ENCODE measurements at places on chromosomes 3 and 15. TPM values are rescaled to one million over a fixed set of nuclear protein-coding genes. Genes with fewer than 3 reads are reported as not detected.

THUMPD3 gene
- total RNA-seq = 42.0 TPM

APBA2 gene
- not detected for total RNA-seq

WDR72 gene
- total RNA-seq = not detected

PRR23A gene
- not detected for total RNA-seq

SKOR1 gene
- total RNA-seq = 0.64 TPM

USP50 gene
- 0.80 TPM for total RNA-seq

GRCh38 chr3:152511904-152512303 lies 243.2 kb downstream of the MBNL1 start:
- peaks cover 89% of the 10 kb centered on the region for H3K4me1 ChIP-seq
- peak overlapping the region; percentile 92 for H3K27ac ChIP-seq
- H3K27me3 ChIP-seq = no peaks in the 10 kb centered on the region
- peaks cover 1% of the 10 kb centered on the region for H3K36me3 ChIP-seq

- H3K27me3 ChIP-seq = no peaks in the 10 kb centered on the region
- no peak for DNase-seq
- no peak overlapping the region for H3K27ac ChIP-seq
- H3K4me3 ChIP-seq = no peak overlapping the region
- no peaks in the 10 kb centered on the region for H3K4me1 ChIP-seq
- no peaks in the 10 kb centered on the region for H3K36me3 ChIP-seq
Observed at GRCh38 chr3:73661265-73661664, 36.5 kb upstream of the PDZRN3 start.

- peaks cover 2% of the 10 kb centered on the region for H3K27me3 ChIP-seq
- H3K4me1 ChIP-seq = no peaks in the 10 kb centered on the region
- H3K27ac ChIP-seq = no peak overlapping the region
- H3K4me3 ChIP-seq = no peak overlapping the region
- no peaks in the 10 kb centered on the region for H3K36me3 ChIP-seq
Observed at GRCh38 chr15:91947683-91948608, 94.4 kb downstream of the SLCO3A1 start.

GRCh38 chr3:45537970-45538640 lies 56.4 kb upstream of the LIMD1 start:
- H3K27ac ChIP-seq = no peak overlapping the region
- no peak for DNase-seq
- H3K27me3 ChIP-seq = no peaks in the 10 kb centered on the region
- H3K4me1 ChIP-seq = peaks cover 9% of the 10 kb centered on the region

DNA sequence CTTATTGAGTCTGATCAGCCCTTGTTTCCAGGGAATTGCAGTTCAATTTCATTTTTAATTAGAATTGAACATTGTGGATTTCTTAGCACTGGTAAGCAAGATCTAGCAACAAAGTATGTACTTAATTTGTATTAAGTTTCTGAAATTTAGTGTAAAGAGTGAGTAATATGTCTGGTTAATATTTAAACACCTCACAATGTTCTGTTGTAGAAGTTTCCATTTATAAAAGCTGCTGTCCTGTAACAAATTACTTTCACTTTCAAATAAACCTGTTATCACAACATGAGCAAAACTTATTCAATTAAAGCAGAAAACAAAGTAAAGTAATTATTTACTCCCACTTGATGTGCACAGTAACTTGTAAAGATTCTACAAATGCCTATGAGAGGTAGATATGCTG lies 448.5 kb downstream of the NAALADL2 start:
- H3K4me3 ChIP-seq = no peak overlapping the region
- DNase-seq = no peak
- H3K27me3 ChIP-seq = no peaks in the 10 kb centered on the region
- H3K27ac ChIP-seq = no peak overlapping the region
- H3K36me3 ChIP-seq = no peaks in the 10 kb centered on the region
- no peaks in the 10 kb centered on the region for H3K4me1 ChIP-seq

DNA sequence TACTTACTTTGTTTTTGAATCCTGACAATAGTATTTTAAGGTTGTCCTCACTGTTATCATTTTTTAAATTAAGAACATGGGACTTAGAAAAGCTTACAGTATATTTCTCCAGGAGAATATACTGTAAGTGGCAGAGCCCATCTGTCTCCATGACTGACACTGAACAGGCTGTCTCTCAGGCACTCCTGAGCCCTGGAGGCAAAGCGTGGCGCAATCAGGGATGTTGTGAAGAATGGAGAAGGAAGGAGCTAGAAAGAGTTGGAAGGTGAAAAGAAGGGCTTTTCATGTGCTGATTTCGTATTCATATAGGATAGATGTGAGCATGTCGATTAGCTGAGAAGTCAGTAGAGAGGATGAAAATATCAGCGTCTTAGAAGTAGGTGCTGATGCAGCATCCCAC lies 41.5 kb downstream of the FGF12 start:
- DNase-seq = no peak
- H3K27ac ChIP-seq = no peak overlapping the region
- peaks cover 3% of the 10 kb centered on the region for H3K27me3 ChIP-seq
- H3K4me3 ChIP-seq = no peak overlapping the region
- H3K4me1 ChIP-seq = no peaks in the 10 kb centered on the region
- no peaks in the 10 kb centered on the region for H3K36me3 ChIP-seq

- no peak for DNase-seq
- H3K4me3 ChIP-seq = peak overlapping the region; percentile 5
- no peaks in the 10 kb centered on the region for H3K36me3 ChIP-seq
Observed at GRCh38 chr3:133925960-133926735, 30.5 kb upstream of the RAB6B start.

DNA sequence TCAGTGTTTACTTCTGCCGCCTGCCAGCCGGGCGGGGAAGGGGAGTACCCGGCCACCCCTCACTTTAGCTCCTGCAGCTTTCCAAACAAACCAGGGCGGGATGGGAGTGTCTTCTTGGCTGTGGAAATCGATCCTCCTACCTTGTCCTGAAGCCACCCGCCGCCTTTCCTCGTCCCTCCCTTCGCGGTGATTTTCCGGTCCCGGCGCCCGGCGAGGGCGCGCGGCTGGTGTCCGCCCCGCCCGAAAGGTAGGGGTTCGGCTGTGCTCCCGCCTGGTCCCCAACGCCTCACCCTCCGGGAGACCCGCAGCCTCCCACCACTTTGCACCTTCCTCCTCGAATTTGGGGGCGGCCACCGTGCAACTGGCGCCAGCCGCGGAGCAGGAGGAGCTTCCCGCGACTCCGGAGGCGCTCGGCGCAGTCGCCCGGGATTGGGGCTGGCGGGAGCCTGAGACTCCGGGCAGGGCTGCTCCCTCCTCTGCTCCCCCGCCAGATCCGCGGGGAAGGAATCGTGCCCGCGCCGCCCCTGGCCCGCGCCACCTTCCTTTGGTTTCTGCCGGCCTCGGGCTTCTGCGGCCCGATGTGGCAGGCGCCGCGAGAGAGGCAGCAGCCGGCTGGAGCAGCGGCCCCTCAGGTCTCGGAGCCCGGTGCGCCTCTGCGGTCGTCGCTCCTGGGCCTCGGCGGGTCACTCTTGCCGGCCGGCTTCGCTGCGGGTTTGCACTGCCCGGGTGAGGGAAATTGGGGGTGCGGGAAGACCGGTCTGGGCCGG lies 30.7 kb upstream of the ST3GAL6 start:
- peaks cover 42% of the 10 kb centered on the region for H3K27me3 ChIP-seq
- DNase-seq = no peak
- H3K4me1 ChIP-seq = peaks cover 18% of the 10 kb centered on the region
- H3K36me3 ChIP-seq = no peaks in the 10 kb centered on the region

- DNase-seq = no peak
- peaks cover 21% of the 10 kb centered on the region for H3K4me1 ChIP-seq
- peaks cover 13% of the 10 kb centered on the region for H3K36me3 ChIP-seq
- no peaks in the 10 kb centered on the region for H3K27me3 ChIP-seq
- H3K27ac ChIP-seq = no peak overlapping the region
Observed at GRCh38 chr3:160395297-160395696, 3.7 kb downstream of the IFT80 start.

GRCh38 chr3:148075771-148076716 lies 621.7 kb upstream of the AGTR1 start:
- no peak for DNase-seq
- H3K4me3 ChIP-seq = no peak overlapping the region
- H3K27ac ChIP-seq = no peak overlapping the region
- H3K27me3 ChIP-seq = no peaks in the 10 kb centered on the region

GRCh38 chr15:42182961-42183360 lies 25.1 kb downstream of the VPS39 start:
- no peak overlapping the region for H3K27ac ChIP-seq
- no peak for DNase-seq
- H3K4me3 ChIP-seq = no peak overlapping the region
- peaks cover 81% of the 10 kb centered on the region for H3K36me3 ChIP-seq
- H3K4me1 ChIP-seq = peaks cover 7% of the 10 kb centered on the region

- H3K4me3 ChIP-seq = peak overlapping the region; percentile 48
- DNase-seq = peak; percentile 50
- peaks cover 16% of the 10 kb centered on the region for H3K36me3 ChIP-seq
- H3K4me1 ChIP-seq = peaks cover 73% of the 10 kb centered on the region
Observed at GRCh38 chr15:85412956-85413854, 32.8 kb downstream of the AKAP13 start.

DNA sequence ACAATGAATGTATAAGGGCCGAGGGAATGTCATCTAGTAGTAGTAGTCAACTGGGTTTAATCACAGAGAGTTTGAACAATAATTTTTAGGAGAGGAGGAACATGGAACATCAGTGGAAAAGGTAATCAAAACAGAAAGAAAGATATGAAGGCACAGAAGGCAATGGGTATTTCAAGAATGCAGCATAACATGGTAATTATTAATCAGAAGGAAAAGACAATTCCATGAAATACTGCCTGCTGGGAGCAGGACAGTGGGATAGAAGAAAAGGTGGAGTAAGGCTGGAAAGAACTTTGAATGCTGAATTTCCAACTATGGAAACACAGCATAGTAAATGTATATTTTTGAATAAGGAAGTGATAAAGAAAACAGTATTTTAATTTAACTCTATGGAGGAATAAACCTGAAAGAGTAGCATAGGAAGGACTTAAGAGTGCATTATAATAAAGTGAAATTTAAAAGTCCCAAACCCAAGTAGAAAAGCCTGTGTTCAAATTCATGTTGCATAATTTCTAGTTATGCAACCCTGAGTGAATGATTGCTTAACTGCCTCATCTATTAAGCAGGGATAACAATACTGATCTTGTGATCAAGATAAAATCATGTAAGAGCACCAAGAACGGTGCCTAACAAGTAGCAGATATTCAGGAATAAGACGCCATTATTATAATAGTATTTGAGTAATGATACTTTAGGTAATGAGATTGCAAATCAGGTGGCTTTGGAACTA lies 357.7 kb downstream of the TBC1D5 start:
- no peak overlapping the region for H3K4me3 ChIP-seq
- no peaks in the 10 kb centered on the region for H3K4me1 ChIP-seq
- H3K36me3 ChIP-seq = peaks cover 40% of the 10 kb centered on the region
- DNase-seq = no peak
- H3K27me3 ChIP-seq = no peaks in the 10 kb centered on the region

GRCh38 chr15:73952913-73953750 lies 26.9 kb downstream of the LOXL1 start:
- H3K4me3 ChIP-seq = no peak overlapping the region
- DNase-seq = no peak
- no peaks in the 10 kb centered on the region for H3K36me3 ChIP-seq
- H3K27ac ChIP-seq = no peak overlapping the region
- peaks cover 8% of the 10 kb centered on the region for H3K4me1 ChIP-seq

DNA sequence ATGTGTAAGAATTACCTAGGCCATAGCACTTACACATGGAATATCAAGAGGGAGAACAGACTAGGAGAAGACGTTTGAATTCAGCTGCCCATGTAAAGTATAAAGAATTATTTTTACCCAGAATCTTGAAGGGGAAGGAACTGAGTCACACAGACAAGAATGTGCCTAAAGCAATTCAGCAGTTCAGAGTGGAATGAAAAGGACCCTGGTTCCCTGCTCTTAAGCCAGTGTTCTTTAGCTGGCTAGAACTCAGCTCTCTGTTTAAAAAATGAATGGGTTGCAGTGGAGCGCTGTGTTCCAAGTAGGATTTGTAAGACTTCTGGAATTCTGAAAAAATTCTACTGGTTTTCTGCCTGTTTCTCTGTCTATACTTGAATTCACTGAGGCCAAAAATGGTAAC lies 440.2 kb downstream of the LPP start:
- H3K4me1 ChIP-seq = peaks cover 14% of the 10 kb centered on the region
- H3K36me3 ChIP-seq = no peaks in the 10 kb centered on the region
- DNase-seq = no peak

- H3K4me1 ChIP-seq = peaks cover 25% of the 10 kb centered on the region
- no peak overlapping the region for H3K27ac ChIP-seq
- H3K4me3 ChIP-seq = no peak overlapping the region
- H3K27me3 ChIP-seq = peaks cover 18% of the 10 kb centered on the region
- DNase-seq = no peak
- H3K36me3 ChIP-seq = no peaks in the 10 kb centered on the region
Observed at GRCh38 chr15:98776607-98777281, 128.4 kb downstream of the IGF1R start.

- H3K4me1 ChIP-seq = peaks cover 27% of the 10 kb centered on the region
- peaks cover 21% of the 10 kb centered on the region for H3K27me3 ChIP-seq
- H3K4me3 ChIP-seq = no peak overlapping the region
- H3K36me3 ChIP-seq = peaks cover 16% of the 10 kb centered on the region
- DNase-seq = no peak
- H3K27ac ChIP-seq = no peak overlapping the region
Observed at GRCh38 chr15:48875241-48875960, 2.5 kb upstream of the EID1 start.

- H3K27ac ChIP-seq = no peak overlapping the region
- DNase-seq = no peak
- H3K4me3 ChIP-seq = no peak overlapping the region
Observed at GRCh38 chr3:38601956-38602550, 47.4 kb downstream of the SCN5A start.

DNA sequence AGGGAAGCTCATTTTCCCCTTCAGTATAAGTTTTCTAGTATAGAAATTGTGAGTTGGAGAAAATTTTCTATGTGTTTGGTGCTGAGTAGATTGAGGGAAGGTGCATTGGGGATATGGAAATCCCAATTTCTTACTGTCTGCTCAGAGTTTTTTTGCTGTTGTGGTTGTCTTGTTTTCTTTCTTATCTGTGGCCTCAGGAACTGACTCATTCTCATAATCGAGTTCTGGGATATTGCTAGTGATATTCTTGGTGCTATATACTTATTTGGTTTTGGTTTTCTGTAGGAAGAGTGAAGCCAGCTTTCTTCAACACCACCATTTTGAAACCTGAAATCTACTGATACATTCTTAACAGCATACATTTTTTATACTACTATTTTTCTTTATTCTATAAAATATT lies 869.2 kb downstream of the DIPK2A start:
- H3K27ac ChIP-seq = no peak overlapping the region
- no peaks in the 10 kb centered on the region for H3K36me3 ChIP-seq
- H3K4me3 ChIP-seq = no peak overlapping the region
- H3K27me3 ChIP-seq = no peaks in the 10 kb centered on the region

GRCh38 chr3:128603313-128603712 lies 47.3 kb downstream of the RPN1 start:
- no peaks in the 10 kb centered on the region for H3K27me3 ChIP-seq
- no peaks in the 10 kb centered on the region for H3K4me1 ChIP-seq
- H3K36me3 ChIP-seq = no peaks in the 10 kb centered on the region
- no peak for DNase-seq

DNA sequence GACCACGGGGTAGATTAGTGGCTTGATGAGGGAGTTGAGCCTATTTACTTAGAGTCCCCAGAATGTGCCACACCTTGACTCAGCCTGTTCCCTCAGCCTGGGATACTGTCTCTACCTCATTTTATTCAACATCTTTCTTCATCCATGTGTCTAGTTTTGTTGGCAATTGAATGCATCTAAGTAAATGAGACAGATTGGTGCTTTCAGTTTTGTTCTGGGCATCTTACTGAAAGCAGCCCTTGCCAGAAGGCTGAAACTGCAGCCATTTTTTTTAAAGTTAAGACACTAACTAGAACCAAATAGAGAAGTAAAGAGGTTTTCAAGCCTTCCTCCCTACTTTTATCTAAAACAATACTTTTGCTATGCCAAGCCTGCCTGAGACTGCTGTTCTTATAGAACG lies 246.8 kb downstream of the SLCO3A1 start:
- H3K4me3 ChIP-seq = no peak overlapping the region
- H3K27ac ChIP-seq = no peak overlapping the region
- H3K27me3 ChIP-seq = no peaks in the 10 kb centered on the region
- no peaks in the 10 kb centered on the region for H3K36me3 ChIP-seq

Data from activated B cell treated with CpG ODN at 0.5 μM for 24 hours (primary cell).